ENCODE measurements at places on chromosomes 7 and 10.

DNA sequence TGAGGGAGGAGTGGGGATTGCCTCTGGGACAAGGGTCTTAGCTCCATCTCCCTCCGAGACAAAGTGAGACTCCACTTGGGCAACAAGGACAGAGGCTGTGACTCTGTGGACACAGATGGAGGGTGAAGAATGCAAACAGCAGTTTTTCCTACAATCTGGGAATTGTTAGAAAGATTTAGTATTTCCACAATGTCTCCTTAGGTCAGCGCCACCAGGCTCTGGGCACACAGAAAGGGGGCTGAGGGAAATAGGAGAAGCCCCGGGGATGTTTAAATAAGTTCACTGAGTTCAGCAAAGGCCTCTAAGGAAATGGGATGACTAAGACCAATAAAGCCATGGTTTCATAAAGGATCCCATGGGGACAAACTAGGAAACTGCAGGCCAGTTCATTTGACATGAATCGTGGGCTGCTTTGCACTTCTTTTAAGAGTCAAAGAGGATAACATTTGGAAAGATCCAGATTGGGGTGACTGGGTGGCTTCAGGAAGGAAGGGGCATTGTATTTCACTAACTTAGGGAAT lies 219.8 kb upstream of the GLI3 start:
- no peak for DNase-seq

- no peak for DNase-seq
These were observed 28.6 kb upstream of the BMPER start for GRCh38 chr7:33876596-33877274.

DNA sequence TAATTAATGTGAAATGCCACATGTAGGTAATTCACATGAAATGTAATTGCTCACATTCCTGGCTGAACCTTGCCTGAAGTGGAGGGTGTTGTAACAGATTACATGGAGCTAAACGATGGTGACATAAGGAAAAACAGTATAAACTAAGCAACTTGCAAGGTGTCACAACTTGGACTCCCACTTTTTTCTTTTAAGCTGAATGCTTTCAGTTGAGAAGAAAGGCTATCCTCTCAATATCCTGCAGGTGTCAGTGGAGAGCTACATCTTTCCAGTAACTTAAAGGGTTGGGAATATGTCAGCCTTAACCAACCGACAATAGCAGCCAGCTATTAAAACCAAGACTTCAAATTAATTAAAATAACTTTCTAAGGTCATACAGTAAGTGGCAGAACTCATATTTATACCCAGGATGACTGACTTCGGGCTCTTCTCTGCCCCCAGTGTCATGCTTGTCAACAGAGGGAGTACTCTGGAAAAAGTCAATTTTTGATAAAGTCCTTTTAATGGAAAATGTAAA lies 33.7 kb downstream of the NRBF2 start:
- no peak for DNase-seq

GRCh38 chr7:84533182-84533581 lies 338.6 kb upstream of the SEMA3A start:
- DNase-seq, result no peak

- no peak for DNase-seq
These were observed 26.8 kb downstream of the ACADSB start for GRCh38 chr10:123035467-123036086.

DNA sequence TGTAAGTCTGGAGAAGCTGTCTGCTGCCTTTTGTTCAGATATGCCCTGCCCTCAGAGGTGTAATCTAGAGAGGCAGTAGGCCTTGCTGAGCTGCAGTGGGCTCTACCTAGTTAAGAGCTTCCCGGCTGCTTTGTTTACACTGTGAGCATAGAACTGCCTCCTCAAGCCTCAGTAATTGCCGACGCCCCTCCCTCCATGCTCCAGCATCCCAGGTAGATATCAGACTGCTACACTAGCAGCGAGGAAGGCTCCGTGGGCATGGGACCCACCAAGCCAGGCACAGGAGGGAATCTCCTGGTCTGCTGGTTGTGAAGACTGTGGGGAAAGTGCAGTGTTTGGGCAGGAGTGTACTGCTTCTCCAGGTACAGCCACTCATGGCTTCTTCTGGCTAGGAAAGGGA lies 26.4 kb upstream of the CXCL12 start:
- no peak for DNase-seq
